H54 (cell line): ENCODE measurements at places on chromosomes 3 and 15.

- DNase-seq = no peak
Measured at GRCh38 chr3:147415874-147416273, 6.7 kb downstream of the ZIC1 start.

DNA sequence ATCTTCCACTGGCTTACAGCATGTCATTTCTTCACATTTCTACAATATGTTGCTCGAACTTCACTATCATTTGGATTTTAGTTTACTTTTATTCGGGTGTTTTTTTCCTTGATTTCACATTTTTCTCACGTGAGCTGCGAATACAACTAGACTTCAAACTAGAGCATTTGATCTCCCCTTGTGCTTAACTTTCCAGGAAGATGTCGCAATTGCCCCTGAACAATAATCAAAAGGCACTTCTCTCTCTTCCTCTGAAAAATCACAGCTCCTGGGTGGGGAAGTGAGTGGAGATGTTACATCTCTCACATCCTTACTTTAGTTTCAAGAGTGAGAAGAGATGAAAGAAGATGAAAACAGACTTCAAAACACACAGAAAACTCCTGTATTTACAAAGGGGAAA is 587.9 kb downstream of the TBL1XR1 start:
- no peak for DNase-seq

DNA sequence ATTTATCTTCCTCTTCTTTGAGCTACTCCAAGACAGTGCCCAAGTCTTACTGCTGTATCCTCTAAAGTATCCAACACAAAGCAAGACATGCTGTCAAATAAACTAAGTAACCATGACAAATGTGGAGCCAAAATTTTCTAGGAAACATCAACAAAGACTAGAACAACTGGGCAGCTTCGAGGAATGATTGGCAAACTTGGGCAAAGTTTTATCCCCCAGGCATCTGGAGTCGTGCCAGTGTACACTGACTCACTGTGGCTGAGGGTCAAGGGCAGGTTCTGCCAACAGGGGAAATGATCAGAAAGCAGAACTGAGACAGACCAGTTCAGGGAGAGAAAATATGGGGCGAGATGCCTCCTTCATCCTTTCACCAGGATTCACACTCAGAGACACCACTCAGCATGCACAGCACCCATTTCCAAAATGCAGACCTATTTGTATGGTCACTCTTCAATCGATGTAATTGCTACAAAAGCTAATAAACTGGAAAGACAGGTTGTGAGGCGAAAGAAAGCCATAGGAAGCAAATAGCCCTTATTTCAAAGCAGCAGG is 65.8 kb downstream of the MB21D2 start:
- DNase-seq = peak; percentile 75

GRCh38 chr3:23629181-23629894 is 176.4 kb upstream of the UBE2E1 start:
- no peak for DNase-seq

- no peak for DNase-seq
Measured at GRCh38 chr15:25543196-25543595, 104.4 kb upstream of the UBE3A start.

GRCh38 chr3:5332270-5332956 is 144.9 kb downstream of the EDEM1 start:
- no peak for DNase-seq

- DNase-seq = no peak
Measured at GRCh38 chr3:192919901-192920300, 2.2 kb upstream of the MB21D2 start.

DNA sequence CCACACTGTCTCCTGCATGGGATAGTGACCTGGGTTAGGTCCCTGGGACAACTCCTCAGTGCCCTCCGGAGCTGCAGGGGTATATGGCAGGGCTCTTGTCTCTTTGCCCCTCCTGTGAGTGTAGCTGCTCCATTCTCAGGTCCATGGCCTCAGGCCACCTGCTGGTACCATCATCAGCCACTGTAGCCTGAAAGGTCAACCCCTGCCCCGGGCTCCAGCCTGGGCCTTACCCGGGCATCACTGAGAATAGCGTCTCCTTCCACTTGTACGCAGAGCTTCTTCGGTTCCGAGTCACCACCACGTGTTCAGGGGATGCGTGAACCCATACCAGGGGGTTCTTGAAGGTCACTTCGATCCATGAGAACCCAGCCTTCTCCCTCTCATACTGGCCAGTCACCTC is 13.8 kb downstream of the ITIH4 start:
- DNase-seq = no peak

DNA sequence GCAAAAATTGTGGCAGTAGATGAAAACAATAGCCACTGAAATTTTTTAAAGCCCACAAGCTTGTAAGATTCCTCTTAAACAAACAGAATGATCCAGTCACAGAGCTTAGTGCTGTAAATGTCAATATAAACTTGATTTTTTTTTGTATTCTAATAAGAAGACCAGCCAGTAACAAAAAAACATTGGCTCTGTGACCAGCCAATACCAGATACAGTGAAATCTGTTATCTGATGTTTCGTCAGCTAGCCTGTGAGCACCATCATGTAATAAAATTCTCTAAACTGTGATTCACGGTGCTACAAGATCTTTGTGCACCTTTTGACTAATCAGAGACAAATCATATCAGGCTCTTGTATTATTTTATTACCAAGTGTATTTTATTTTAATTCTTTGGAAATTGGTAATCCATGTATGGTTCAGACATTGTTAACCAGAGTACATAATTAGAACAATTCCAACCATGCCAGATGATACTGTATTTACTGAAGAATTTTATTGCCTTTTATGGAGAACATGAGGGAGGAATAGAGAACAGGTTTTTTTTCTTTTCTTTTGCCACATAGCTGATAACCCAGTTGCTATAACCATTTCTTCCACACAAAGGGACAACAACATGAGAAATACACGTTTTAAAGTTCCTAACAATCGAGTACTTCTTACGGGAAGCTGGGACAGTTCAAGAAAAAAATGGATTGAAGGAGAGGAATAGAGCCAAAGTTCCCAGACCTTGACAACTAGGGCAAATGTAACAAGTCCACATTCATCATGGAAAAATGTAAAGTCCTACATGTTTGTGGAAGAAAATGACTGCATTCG is 71.9 kb downstream of the FILIP1L start:
- DNase-seq = no peak

DNA sequence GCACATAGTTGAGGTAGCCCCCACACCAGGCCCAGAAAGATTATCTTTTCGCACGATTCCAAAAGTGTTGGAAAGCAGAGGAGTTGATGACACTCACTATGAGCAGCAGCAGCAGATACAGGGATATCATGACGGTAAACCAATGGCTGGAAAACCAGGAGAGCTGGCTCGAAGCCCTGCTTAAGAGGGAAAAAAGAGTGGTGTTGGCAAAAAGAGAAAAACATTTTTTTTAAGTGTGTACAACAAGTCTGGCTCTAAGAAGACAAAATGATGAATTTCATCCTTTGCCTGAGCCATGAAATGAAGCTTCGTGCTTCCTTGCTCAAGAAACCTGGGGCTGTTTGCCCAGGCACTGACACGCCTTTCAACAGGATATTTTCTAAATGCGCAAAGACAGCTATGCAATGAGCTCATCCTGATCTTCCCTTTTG is 27.3 kb downstream of the PARP16 start:
- DNase-seq = no peak

GRCh38 chr15:63971427-63971805 is 74.9 kb downstream of the DAPK2 start:
- no peak for DNase-seq

DNA sequence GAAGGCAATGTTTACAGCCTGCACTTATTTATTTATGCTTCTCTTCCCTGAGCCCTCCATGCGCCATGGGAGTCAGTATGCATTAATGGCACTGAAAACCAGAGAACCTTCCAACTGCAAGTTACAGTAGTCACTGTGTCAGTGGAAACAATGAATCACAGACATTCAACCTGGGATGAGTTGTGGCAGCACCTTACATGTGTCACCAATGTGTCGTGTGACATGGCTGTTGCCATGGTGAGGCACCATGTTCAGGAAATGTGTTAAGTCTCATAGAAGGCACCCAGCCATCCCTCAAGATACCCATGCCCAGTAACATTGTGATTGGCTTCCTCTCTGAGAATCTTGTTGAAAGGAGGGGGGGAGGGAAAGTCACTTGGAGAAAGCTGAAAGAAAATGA is 105.0 kb downstream of the FOXP1 start:
- DNase-seq = no peak

GRCh38 chr3:32184187-32184730 is 54.2 kb upstream of the CMTM8 start:
- no peak for DNase-seq

DNA sequence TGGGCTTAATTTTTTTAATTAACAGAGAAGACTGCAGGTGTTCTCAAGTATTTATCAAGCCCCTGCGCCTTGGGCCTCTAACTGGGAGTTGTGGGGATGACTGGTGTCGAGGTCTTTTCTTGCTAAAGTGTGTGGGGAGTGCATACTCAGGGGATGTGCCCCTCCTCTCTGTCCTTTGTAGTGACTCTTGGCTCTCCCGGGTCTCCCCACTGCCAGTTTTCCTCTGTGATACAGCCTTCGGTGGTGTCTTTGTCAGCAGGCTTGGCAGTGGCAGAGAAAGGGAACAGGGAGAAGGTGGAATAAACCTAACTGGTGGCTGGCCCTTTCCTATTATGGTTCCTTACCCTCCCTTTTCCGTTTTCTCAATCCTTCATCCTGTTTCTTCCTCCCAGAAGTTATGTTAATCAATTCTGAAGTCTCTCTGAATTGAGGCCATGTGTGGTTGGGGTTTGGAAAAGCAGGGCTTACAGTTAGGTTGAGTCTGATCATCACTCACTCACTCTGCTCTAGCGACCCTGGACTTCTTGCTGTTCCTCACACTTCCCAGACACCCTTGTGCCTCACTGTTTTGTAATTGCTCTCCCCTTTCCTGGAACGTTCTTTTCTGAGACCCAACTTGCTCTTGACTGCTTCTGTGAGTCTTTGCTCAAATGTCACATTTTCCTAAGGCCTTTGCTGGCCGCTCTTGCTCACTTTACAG is 158.1 kb downstream of the PTPRG start:
- DNase-seq = no peak

DNA sequence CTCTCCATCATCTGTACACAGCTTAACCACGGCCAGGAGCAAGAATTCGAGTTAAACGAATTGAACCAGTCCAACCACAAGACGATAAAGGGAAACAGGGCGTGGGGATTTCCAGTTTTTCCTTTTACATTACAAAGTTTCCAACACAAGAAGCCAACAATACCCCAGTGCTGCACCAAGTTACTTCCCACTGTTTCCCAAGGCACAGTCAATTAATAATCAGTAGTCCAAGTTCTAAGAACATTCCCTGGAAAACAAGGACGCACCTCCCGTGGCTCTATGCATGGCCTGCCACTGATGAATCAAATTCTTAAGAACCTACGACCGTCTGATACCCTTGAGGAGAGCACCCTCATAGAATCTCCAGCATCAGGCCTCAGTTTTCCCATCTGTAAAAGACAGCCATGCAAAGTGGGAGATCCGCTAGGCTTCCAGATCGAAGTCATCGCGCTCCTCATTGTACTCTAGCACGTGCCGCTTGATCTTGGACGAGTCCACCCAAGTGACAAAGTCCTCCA is 774 bp downstream of the IMP3 start:
- DNase-seq = no peak

- DNase-seq = no peak
Measured at GRCh38 chr15:97968380-97968779, 7.9 kb downstream of the ARRDC4 start.

- DNase-seq = no peak
Measured at GRCh38 chr3:69385723-69386555, at the start of gene FRMD4B. TSS of gene FRMD4B (minus strand) at chr3:69386088. CDS start at chr3:69385989, 99 bp downstream.

GRCh38 chr3:13879102-13879945 is 547 bp downstream of the WNT7A start:
- no peak for DNase-seq

DNA sequence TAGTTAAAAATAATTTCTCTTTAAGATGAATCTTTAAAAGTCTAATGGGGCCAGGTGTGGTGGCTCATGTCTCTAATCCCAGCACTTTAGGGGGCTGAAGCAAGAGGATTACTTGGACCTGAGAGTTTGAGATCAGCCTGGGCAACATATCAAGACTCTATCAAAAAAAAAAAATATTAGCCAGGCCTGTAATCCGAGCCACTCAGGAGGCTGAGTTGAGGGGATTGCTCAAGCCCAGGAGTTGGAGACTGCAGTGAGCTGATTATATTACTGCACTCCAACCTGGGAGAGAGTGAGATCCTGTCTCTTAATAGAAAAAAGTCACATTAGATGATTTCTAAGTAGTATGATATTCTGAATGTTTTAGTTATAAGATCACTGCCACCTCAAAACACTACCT is 322.0 kb upstream of the MANF start:
- no peak for DNase-seq

- DNase-seq = peak; percentile 15
Measured at GRCh38 chr15:39976291-39977274, 42.7 kb downstream of the EIF2AK4 start.

GRCh38 chr3:120284747-120285507 is at the start of gene GPR156:
TSS of gene GPR156 (minus strand) at chr3:120285222. CDS start at chr3:120244098, 41,124 bp downstream.
- DNase-seq = no peak

DNA sequence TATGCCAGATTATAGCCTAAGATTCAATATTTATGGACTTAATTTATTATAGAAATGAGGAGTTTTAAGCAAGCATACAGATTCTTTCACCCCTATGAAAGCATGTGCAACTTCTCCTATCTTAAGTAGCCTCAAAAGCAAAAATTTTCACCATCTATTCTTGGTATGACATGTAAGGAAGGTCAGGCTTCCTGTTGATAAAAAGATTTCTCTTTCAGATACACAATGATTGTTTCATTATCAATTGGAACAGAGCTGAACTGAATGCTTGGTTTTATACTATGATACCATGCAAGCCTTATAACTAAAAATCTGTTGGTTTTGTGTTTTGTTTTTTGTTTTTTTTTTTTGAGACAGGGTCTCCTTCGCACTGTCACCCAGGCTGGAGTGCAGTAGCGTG is 3.9 kb downstream of the GRK7 start:
- DNase-seq = no peak

- DNase-seq = no peak
Measured at GRCh38 chr15:68433551-68433950, 1.6 kb upstream of the ITGA11 start.

- DNase-seq = no peak
Measured at GRCh38 chr3:138827222-138827621, 7.5 kb downstream of the PIK3CB start.

GRCh38 chr3:86929046-86929445 is 61.9 kb downstream of the VGLL3 start:
- peak; percentile 41 for DNase-seq

- no peak for DNase-seq
Measured at GRCh38 chr3:33131331-33132018, 17.7 kb downstream of the CRTAP start.

DNA sequence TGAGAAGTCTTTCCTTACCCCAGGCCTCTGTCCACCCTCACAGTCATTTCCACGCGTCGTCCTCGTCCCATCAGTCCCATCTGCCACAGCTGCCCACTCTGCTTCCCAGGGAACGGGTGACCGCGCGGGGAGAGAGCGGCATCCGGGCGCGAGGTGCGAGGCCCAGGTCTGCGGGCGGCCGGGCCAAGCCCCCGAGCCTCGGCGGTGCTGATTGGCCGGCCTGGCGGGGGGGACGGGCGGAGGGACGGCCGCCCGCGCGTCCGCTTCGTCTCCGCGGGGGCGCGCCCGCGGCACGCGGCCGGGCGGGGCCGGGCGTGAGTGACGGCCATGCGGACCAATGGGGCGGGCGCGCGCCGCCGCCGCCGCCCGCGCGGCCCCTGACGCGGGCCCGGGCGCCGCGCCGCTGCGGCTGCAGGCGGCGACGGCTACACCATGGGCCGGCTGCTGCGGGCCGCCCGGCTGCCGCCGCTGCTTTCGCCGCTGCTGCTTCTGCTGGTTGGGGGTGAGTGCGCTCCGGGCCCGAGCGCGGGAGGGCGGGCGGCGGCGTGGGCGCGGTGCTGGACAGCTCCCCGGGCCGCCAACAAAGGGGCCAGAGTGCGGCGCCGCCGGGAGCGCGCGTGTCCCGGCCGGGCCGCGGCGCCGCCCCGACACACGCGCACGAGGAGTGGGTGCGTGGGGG is at the start of gene PODXL2:
TSS of gene PODXL2 (plus strand) at position 398 of the 679 bp plus-strand sequence. CDS start at position 433, 35 bp downstream.
- DNase-seq = no peak
